GM04503 (cell line): ENCODE measurements at places on chromosomes 11 and 22.

DNA sequence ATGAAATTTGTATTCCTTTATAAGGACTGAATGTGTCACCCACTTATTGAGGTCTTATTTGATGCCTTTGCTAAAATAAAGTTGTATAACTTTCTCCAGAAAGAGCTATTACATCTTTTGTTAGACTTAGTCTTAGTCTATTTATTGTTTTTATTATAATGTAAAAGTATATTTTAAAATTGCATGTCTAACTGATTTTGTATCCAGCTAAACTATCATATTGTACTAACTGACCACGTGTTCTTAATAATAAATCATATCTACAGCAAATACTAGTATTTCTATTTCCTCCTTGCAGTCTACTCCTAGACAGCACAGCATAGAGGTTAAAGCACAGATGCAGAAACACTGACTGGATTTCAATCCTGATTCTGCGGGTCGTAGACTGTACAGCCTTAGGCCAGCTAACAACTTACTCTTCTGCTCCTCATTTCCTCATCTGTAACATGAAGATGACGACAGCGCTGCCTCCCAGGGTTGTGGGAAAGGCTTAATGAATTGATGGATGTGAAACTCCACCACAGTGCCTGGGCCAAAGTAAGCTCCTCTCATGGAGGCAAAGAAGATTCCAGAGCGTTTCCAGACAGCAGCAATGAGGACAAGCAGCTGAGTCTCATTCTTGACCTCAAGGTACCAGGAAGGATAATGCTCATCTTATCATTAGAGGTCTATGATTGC lies 13.2 kb downstream of the IFITM10 start:
- no peak for DNase-seq

- DNase-seq: no peak
Observed at GRCh38 chr11:117769533-117769932, 27.5 kb downstream of the DSCAML1 start.

GRCh38 chr22:39134366-39135091 lies 18.0 kb downstream of the CBX7 start:
- no peak for DNase-seq

GRCh38 chr22:45094825-45095224 lies 68.9 kb upstream of the NUP50 start:
- no peak for DNase-seq

GRCh38 chr22:37904572-37905533 lies 1.2 kb upstream of the MICALL1 start:
- peak; percentile 92 for DNase-seq

- no peak for DNase-seq
Observed at GRCh38 chr11:75565916-75566762, 4.1 kb downstream of the SERPINH1 start.

- no peak for DNase-seq
Observed at GRCh38 chr22:37965940-37966664, 12.6 kb downstream of the POLR2F start.

- DNase-seq: no peak
Observed at GRCh38 chr11:1230456-1231395, 7.9 kb downstream of the MUC5B start.
